ENCODE measurements at places on chromosomes 2 and 18.

DNA sequence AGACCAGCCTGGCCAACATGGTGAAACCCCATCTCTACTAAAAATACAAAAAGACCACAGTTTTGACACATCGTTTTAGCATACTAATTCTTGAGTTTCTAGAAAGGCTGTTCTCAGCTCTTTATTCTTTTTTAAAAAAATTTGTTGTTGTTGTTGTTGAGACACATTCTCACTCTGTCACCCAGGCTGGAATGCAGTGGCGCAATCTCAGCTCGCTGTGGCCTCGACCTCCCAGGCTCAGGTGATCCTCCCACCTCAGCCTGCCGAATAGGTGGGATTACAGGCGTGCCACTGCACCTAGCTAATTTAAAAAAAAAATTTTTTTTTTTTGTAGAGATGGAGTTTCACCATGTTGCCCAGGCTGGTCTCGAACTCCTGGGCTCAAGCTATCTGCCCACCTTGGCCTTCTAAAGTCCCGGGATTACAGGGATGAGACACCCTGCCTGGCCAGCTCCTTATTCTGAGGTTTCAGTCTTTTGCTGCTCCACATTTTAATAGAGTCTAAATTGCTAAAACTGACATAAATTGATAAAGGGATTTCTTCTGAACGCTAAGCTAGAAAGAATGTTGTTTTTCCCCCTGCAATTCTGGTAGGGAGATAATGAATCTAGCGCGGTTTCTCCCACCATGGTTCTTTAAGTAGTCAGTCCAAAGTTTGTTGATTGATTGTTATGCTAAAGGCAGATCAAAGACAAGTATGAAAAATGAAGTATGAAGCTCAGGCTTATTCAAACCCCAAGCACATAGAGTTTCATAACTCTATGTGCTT lies 32.6 kb upstream of the CABLES1 start:
- DNase-seq: no peak

DNA sequence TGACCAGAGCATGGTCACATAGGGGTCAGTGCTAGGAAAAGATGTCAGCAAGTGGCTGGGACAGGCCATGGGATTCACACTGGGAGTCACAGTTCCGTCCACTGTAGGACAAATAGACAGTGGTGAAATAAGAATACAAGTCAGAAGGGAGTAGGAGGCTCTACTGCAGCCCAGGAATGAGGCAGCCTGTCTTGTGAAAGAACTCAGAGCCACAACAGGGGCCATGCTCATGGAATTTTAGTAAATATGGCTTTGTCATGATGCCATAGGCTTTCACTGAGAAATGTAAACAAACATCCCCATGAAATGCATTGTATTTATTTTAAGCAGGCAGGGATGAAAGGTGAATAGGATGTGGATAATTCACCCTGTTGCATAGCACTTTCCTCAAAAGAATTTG lies 504.3 kb downstream of the SOX11 start:
- DNase-seq: no peak

- DNase-seq: no peak
Observed at GRCh38 chr2:200523158-200523557, 2.8 kb upstream of the SGO2 start.

DNA sequence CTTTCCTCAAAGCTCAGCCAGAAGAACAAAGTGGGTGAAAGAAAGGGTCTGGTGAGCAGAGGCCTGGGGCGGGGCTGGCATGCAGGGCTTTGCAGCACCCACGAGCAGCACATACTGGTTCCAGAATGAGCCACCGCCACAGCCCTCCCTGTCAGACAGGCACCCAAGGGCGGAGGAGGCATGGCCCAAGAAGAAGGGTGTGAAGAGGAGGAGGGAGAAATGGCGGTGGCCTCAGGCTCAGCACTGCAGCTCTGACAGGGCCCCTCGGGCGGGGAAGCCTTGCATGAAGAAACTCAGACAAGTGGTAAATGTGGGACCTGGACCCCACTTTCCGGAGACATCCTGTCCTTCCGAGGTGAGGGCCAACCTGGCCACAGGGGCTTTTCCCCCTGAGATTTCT lies 15.7 kb downstream of the FAM228A start:
- DNase-seq: no peak

DNA sequence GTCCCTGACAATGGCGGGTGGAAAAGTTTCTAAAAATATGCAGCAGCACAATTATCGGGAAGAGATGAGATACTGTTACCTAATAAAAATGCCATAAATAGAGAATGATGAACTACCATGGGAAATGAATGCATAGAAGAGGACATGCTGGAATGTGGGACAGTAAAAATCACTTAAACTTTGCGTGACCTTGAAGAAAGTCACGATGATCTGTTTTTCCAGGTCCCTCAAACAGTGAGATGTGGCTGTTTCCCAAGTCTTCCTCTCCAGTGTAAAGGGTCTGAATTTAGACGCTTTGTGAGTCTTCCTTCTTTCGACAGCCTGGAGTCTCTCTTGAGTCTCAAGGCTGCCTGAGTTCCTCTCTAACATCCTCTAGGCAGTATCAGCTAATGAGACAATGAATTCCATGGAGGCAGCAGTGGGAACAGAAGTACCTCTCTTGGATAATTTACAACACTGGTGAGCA lies 1.4 kb downstream of the CLUL1 start:
- no peak for DNase-seq

- DNase-seq: no peak
Observed at GRCh38 chr2:188096910-188097309, 194.8 kb upstream of the GULP1 start.

DNA sequence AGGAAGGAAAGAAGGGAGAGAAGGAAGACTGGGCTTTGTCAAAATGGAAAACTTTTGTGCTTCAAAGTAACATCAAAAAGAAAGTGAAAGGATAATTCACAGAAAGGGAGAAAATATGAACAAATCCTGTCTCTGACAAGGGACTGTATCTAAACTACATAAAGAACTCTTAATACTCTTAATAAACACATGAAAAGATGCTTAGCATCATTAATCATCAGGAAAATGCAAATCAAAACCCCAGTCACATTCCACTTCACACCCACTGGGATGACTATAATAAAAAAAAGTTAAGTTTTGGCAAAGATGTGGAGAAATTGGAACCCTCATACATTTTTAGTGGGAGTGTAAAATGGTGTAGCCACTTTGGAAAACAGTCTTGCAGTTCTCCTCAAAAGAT lies 11.8 kb upstream of the ZFP36L2 start:
- DNase-seq: no peak

DNA sequence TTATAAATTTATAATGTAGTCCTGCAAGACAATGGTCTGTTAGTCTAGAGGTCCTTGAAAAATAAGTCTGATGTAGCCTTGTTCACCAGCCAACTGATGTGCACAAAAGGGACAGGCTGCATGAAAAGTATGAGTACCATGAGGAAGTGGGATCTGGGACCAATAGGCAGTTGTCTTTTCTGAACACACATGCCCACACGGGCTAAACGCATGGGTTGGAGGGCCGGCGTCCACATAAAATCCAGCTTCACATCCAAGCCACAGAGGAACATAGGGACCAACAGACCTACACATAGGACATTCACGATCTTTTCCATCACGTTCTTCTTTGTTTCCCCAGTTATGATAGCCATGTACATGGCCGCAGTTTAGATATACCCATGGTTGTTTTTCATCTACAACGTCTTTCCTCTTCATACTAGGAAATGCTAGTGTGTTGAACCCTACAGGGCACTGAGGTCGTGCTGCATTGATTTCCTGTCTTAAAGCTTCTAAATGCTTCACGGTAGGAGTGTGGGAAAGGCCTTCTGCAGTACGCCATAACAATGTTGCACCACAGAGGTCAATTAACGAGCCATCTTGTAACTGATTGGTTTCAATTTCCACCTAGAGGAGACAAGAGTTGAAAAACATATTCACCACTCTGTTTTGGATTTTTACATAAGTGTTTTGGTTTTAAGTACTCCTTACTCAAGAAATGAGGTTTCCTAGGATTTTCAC lies 49.4 kb downstream of the PELI1 start:
- no peak for DNase-seq

DNA sequence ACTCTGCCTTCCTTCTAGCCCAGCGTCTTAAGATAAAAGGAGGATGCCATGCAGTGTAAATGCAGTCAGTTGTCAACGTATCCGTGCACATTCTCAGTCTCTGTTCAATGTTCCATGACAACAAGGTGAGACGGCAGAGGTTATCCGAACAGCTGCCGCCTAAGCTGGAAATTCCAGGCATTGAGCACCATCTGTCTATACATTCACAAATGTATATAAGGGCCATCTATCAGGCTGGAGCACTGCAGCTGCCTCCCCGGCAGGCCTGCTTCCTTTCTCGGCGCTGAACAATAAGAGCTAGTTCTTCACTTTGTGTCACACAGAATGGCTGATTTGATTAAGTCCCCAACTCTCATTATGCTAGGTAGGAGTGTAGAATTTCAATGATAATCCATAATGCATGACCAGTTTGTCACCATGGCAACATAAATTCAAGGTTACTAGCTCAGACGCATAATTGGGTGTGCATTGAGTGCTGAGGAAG lies 282.2 kb upstream of the SOX11 start:
- no peak for DNase-seq

DNA sequence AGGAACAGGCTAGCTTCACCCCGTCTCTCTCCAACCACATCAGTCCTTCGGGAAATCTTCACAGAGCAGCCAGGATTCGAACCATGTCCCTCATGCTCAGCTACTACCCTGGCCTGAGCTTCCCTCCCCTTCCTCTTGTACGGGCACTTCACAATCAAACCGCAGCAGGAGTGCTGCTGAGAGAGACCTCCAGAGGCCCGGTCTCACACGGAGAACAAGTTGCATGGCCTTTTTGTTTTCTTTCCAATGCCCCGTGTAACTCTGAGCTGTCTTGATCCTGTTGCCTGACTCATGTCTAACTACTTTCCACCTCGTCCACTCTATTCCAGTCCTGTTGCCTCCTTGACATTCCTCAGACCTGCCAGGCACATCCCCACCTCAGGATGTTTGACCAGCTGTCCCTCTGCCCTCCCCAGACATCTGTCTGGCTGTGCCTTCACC lies 25.4 kb downstream of the FBLN7 start:
- DNase-seq: no peak

GRCh38 chr18:71189581-71189980 lies 900.7 kb downstream of the SOCS6 start:
- DNase-seq: no peak

GRCh38 chr2:239039479-239039861 lies 191.6 kb downstream of the TWIST2 start:
- DNase-seq: no peak

- no peak for DNase-seq
Observed at GRCh38 chr2:6083136-6083535, 391.0 kb downstream of the SOX11 start.

DNA sequence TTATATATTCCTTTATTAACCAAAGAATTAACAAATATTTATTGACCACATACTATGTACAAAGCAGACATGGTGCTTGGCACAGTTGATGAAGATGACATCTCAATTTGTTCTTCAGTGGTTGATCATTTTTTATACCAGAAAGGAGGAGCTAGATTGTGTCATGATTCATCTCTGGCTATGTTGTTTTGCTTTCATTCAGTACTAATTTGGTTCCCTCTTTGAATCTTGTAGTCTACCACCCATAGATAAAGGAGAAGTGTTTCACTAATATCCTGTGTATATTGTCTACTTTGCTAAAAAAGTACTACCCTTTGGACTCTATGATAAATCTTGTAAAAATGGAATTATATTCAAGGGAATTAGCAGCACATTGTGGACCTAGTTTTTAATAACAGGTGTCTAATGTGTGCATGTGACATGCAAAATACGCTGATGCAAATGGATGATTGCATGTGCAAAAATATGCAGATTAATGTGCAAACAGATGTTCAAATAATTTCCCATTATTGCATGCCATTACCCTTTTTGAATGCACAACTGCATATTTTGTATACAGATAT lies 313.2 kb upstream of the ZEB2 start:
- no peak for DNase-seq

DNA sequence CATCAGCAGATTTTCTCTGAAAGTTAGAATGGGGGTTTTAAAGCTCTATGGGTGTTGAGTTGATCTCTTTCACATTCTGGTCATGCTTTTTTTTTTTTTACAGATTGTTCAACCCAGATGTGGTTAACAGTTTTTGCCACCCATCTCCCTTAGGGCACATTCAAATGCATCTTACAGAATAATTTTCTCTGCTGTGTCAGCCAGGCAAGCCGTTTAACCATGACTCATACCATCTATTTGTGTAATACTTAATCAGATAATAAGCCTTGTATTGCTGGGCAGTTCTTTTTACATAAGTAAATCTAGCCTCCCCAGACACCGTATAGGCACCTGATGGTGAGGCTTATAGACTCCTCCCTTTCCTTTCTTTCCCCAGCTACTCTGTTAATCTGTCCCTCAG lies 62.0 kb downstream of the TGIF1 start:
- no peak for DNase-seq

DNA sequence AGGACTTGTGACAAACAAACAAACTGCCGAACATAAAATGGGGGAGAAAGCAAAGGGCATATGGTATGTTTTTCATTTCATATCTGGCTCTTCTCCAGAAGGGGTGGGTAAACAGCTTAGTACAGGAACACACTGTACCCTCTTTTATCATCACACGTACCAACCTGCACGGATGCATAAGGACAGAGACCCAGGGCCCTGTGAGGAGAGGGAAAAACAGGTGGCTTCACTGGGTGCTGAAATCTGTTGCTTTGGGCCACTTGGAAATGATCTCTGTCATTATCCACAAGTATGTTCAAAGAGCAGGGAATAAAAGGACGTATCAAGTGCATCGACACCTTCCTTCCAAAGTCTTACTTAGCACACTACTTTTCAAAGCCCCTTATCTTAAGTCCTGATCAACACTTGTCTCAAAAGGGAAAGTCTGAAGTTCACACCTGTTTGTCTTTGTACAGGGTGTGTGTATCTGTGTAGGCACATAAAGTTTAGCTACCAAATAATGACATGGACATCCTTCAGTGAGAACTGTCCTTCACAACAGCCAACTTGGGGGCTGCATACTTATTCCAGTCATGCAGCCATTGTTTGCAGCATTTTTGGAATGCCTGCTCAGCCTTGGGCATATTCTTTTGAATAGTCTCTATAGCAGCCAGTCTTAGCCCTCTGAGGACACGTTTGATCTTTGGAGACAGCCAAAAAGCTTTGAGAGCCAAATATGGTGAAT lies 60.6 kb downstream of the IRS1 start:
- no peak for DNase-seq

- DNase-seq: no peak
Observed at GRCh38 chr2:46304635-46305034, 7.4 kb downstream of the EPAS1 start.

- no peak for DNase-seq
Observed at GRCh38 chr18:50008306-50008705, 186.6 kb downstream of the MYO5B start.

DNA sequence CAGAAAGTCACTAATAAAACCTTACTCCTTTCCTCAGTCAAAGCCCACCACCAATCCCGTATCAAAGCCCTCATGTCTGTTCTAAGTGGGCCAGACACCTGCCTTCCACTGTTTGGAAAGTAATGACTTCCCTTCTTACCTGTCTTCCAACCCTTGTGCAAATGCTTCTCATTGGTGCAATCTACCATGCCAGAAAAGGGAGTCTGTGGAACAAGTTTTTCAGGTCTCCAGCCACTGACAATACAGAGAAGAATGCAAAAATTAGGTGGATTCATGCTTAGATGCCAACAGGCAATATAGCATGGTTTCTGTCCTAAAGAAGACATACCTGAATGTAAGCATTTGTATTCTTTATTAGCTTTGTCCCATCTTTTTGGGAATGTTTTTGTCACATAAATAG lies 1140.6 kb upstream of the LRRTM1 start:
- DNase-seq: no peak

Data from stimulated activated CD8-positive, alpha-beta memory T cell treated with anti-CD3 and anti-CD28 coated beads, Interleukin-7, amount 100 ng/mL, for 1 hour (primary cell).